Dermis microvascular lymphatic vessel endothelial cell (primary cell): ENCODE measurements at places on chromosomes 1 and 21.

DNA sequence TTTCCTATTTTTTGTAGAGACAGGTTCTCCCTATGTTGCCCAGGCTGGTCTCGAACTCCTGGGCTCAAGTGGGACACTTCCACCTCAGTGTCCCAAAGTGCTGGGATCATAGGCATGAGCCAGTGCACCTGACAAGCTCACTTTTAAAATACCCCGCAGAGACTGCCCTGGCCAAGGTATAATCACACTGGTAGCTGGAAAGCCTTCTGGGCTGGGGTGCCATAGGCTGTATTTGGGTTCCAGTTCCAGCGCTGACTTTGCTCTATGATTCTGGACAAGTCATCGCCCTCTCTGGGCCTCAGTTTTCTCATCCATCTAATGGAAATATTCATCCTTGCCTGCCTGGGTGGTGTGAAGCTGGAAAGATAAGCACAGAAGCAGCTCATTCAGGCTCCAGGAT lies 10.4 kb downstream of the LDLRAD1 start:
- no peak for DNase-seq

DNA sequence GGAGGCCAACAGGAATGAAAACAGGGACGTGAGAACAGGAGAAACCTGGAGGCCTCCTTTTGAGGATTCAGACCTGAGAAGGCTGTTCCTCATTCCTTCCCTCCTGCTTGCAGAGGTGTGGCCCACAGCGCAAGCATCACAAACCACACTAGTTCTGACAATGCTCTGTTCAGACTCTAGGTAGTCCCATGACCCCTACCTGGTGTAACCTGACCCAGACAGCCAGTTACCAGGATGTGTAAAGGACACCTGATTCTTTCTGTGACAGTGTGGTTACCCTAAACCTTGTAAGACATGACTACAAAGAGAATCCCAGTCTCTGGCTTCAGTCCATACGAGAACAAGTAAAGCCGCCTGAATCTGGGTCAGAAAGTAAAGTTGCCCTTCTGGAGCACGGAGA lies 3.2 kb downstream of the MECR start:
- DNase-seq, result no peak

GRCh38 chr21:37060296-37060695 lies 12.6 kb downstream of the PIGP start:
- no peak for DNase-seq

DNA sequence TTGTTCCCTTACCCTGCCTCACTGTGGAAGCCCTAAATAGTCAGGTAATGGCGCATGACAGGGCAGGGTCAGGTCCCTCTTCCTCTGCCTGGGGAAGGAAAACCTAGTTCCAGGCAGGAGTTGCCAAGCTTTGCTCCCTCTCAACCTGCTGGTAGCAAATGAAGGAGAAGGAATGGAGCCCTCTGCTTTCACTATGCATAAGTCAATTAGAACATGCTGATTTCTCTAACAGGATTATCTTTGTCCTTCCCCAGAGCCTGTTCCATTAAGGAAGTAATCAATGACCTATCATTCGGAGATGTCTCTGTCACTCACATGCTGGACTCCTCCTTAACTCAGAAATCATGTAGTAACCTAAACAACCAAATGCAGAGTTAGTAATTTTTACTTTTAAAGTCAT lies 161.8 kb upstream of the NFIA start:
- no peak for DNase-seq

- peak; percentile 92 for DNase-seq
Observed at GRCh38 chr1:224168859-224169380, 14.1 kb upstream of the DEGS1 start.

- no peak for DNase-seq
Observed at GRCh38 chr1:230431527-230431926, 5.4 kb upstream of the PGBD5 start.

- DNase-seq, result no peak
Observed at GRCh38 chr21:21682172-21682571, 684.0 kb downstream of the NCAM2 start.

- DNase-seq, result no peak
Observed at GRCh38 chr1:27525296-27526272, 35.6 kb upstream of the WASF2 start.

DNA sequence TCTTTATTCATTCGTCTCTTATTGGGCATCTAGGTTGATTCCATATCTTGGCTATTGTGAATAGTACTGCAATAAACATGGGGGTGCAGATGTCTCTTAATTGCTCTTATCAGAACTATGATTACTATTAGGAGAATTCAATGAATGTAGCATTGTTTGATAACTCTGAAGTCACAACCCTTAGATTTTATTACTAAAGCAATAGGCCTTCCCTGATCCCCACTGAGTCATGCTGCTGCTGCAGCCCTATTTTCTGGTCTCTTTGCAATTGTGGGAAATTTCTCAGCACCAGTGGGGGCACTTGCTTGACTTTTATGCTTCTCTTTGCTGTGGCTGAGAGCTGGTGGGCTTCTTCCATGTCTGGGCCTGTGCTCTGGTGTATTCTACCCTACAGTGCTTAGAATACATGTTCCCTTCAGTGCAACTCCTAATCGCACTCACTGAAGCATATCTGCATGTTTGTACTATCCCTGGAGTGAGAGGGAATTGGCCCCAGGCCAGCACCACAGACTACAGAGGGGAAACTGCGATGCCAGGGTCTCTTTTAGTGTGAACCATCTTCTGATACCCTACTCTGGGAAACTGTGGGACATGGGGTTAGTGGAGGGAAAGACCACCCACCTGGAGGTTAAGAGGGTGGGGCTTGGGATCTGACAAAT lies 52.2 kb upstream of the ROR1 start:
- no peak for DNase-seq

DNA sequence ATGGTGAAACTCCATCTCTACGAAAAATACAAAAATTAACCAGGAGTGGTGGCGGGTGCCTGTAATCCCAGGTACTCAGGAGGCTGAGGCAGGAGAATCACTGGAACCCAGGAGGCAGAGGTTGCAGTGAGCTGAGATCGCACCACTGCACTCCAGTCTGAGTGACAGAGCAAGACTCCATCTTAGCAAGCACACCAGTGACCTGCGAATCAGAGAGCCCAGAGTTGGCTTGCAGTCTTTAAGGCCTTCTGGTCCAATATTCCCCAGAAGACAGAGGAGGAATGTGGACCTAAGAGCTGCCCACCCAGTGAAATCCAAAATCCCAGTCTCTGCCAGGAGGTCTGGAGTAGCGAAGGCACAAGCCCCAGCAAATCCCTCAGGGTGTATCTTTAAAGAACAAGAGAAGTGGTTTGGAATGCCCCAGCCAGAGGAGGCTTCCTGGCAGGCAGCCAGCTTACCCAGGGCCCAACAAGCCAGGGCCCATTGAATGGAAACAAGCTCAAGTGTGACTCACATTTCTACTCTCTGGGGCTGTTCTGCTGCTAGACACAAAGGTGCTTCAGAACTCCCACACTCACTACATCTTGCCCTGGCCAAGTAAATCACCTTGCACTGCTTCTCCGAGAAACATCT lies 23.9 kb downstream of the GPR161 start:
- DNase-seq, result peak; percentile 83
